ENCODE measurements at places on chromosomes 6 and 20.

- DNase-seq, result no peak
Measured at GRCh38 chr20:7977709-7978108, 37.5 kb upstream of the HAO1 start.

DNA sequence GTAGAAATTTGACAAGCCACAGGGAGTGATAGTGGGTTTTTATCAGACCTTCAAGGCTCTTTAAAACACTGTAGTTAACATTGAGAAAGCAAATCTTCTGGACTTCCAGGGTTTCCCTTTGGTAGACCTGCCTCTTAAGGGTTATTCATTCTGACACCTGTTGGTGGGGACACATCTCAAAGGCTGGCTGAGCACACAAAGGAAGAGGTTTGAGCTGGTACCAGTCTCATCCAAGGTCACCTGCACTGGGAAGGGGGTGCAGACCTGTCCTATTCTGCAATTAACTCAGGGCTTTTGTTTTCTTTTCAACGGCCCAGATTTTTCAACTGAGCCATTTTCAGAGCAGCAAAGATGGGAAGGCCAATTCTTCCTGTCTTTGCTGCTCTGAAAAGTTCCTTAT is 45.6 kb downstream of the EDN1 start:
- no peak for DNase-seq

GRCh38 chr20:20690676-20691476 is 21.6 kb downstream of the RALGAPA2 start:
- DNase-seq, result no peak

- no peak for DNase-seq
Measured at GRCh38 chr20:16107172-16107870, 465.9 kb downstream of the KIF16B start.

DNA sequence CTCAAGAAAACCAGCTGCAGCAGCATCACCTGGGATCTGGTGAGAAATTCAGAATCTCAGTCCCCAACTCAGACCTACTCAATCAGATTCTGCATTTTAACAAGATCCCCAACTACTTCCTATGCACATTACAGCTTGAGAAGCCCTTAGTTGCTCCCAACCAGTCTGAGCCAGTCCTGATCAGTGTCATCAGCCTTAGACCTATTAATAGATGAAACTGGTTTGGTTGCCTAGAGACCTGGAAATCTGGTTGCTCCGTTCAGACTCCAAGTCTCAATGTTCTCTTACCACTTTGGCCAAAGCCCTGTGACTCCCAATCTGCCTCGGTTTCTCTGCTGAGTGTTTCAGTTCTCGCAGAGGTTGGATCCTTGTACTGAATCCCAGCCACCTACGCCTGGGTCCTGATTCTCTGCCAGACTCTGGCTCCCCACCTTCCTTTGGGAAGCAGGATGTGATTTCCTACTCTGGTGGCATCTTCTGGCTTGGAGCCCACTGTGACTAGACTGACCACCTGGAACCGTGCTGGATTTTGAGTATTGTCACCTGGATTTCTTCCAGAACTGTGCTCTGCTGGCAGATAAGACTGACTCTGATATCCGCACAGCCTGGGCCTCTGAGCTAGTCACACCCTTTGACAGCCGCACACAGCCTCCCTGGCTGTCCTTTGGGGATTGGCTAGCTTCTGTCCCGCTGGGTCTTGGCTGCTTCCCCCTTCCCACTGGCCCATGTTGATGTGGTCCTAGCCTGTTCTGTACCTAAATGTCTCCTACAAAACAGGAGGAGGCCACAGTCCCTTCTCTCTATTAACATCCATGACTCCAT is 20.3 kb upstream of the ATXN1 start:
- no peak for DNase-seq

- DNase-seq, result no peak
Measured at GRCh38 chr6:137136065-137136464, 37.4 kb downstream of the IL22RA2 start.

- DNase-seq, result no peak
Measured at GRCh38 chr6:155946860-155947259, 491.2 kb upstream of the NOX3 start.

GRCh38 chr6:117496383-117496990 is 14.0 kb downstream of the DCBLD1 start:
- no peak for DNase-seq

- no peak for DNase-seq
Measured at GRCh38 chr6:33206864-33207551, 1.3 kb upstream of the RING1 start.

- DNase-seq, result no peak
Measured at GRCh38 chr6:47162793-47163192, 120.7 kb upstream of the ADGRF1 start.

GRCh38 chr6:107102414-107102805 is 12.9 kb downstream of the BEND3 start:
- DNase-seq, result no peak

- DNase-seq, result no peak
Measured at GRCh38 chr6:36487698-36488097, 44.9 kb downstream of the KCTD20 start.

DNA sequence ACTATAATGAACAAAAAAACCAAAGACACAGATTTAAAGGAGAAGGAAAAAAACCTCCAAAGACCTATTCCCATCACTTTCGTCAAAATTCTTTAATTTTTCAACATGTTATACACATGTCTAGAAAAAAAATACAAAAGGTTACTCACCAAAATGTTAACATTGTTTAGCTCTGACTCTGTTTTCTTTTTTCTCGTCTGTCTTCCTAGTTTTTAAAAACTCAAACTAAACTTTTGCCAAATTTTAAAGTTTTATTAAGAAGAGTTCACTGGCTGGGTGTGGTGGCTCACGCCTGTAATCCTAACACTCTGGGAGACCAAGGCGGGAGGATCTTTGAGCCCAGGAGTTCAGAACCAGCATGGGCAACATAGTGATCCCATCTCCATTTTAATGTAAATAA is 10.8 kb downstream of the MCUR1 start:
- DNase-seq, result no peak

DNA sequence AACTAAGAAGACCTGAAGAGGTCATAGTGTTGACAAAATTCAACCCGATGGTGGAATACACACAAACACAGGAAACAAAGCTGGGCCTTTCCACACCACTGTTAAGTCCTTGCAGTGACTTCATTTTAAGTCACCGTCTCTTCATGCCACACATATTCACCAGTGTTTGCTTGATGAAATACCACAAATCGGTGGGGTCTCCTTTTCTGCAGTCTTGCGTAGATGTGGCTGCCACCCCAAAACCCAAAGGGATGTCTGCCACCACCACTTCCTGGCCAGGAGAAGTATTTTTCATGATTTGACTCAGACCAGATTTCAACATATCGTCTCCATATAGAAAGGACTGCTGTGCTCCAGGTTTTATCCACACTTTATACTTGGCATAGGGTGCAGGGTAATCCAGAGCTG is 11.0 kb upstream of the COL10A1 start:
- DNase-seq, result no peak

DNA sequence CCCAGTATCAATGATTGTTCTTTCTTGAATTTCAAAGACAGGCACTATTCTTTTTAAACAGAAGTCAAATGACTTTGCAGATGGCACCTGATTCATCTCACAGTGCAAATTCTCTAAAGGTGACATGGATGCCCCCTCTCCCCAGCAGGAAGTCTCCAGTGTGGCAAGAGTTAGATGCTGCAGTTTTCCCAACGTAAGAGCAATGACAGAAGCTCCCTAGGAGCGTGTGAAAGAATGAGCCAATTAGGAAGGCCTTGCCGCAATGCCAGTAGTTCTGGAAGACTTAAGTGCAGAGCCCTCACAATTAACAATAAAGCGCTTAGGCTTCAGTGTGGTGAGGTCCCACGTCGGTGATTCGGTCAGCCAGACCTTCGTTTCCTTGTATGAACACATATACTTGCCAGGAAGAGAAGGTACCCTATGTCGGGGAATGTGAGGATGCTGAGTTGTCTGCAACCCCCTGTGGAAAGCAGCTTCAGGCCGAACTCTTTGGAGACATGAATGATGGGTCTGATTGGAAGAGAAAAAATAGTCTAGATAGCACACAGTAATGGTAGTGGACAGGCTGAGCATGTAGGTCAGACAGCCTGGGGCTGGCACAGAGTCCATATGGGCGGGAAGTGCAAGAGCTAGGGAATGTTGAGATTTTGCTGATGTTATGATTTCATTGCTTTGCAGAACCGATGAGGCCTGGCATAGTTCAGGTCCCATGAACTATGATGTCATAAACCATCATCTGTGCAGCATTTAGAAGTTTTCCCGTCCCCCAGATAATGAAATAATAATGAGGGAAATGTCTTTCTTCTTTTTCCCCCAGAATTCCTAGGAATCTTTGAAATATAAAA is 132.6 kb downstream of the PHACTR1 start:
- no peak for DNase-seq

DNA sequence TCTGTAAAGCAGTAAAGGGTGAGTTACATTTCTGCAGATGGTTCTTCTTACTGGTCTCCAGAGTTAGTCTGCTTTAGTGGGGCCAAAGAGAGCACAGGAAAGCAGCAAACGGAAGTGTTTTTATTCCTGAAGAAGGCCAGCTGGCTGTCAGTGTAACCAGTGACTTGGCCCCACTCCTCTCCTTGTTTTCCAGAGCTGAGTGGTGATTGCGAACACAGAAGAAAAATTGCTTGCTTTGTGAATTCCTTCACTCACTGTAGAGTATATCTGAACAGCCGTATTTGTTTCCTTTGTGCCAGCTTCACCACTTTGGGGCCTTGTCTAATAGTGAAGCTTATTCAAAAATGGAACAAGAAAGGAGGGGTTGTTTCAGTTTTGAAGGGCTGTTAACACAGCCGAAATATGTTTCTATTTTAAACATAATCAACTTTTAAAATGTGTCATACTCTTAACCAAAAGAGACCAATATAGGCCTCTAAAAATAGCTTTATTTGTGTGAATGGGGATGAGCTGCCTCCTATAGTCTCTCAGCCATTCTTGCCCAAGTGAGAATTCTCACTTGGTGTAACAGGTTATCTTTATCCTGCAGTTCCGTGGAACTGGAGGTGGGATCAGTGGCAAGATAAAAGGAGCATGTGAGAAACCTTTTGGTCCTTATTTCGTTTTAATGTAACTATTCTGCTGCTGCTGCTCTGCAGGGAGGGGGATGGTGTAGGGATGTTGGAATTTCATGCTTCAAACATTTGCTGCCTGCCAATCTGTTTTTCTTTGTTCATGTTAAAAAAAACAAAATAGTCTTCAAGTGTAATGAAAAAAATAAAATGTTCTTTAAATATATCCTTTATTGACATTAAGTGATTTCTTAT is 37.8 kb downstream of the ZC2HC1B start:
- no peak for DNase-seq
